ENCODE measurements at places on chromosomes 1 and 21.

GRCh38 chr21:16837721-16838120 is 675.1 kb upstream of the CXADR start:
- no peak for DNase-seq

DNA sequence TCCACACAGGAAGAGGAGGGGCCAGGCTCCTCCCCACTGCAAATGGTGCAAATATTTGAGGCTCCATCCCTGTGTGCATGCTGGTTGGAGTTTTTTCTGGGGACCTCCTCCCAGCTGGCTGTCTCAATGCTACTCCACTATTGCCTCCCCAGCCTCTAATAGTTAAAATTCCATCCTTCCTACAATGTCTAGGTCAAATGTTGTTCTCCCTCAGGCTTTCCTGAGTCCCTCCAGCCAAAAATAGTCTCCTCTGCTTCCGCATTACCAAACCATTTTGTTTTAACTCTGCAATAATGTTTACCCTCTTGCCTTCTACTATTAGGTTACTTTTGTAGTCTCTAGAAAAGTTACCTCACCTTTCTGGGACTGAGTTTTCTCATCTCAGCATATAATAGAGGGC is 29.6 kb upstream of the FMO1 start:
- no peak for DNase-seq

GRCh38 chr1:236880209-236880608 is 85.1 kb downstream of the MTR start:
- no peak for DNase-seq

GRCh38 chr1:175797576-175797975 is 54.2 kb upstream of the TNR start:
- no peak for DNase-seq

DNA sequence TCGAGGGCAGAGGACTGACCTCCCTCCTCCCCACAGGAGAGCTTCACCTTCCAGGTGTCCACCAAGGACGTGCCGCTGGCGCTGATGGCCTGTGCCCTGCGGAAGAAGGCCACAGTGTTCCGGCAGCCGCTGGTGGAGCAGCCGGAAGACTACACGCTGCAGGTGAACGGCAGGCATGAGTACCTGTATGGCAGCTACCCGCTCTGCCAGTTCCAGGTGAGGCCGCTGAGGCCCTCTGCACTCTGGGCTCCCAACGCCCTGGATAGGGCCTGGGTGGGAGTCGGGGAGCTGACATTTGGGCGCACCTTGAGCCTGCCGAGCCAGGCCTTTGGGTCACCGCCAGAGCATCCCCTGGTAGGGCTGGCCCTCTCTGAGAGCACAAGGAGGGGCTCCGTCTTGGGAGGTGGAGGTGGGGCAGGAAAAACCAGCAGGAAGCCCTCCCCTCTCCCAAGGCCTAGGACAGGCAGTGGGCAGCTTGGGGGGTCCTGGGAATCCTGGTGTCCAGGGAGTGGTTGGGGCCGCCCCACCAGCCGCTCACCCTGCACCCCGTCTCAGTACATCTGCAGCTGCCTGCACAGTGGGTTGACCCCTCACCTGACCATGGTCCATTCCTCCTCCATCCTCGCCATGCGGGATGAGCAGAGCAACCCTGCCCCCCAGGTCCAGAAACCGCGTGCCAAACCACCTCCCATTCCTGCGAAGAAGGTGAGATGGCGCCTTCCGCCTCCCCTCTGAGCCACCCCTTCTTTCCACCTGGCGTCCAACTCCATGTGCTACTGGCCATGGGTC is 65.1 kb downstream of the PIK3CD start:
- no peak for DNase-seq

DNA sequence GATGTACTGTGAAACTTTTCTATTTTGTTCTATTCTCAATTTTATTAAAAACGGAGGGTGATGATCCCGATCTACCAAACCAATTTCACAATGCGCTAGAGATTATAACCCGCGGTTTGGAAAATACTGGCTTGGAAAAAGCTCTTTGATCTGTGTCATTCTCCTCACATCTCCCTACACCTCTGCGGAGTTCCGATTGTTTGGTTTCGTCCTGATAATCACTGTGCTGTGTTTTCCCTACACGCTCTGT is 536 bp upstream of the ABCD3 start:
- no peak for DNase-seq

GRCh38 chr1:18936814-18937481 is 19.5 kb downstream of the IFFO2 start:
- peak; percentile 17 for DNase-seq

GRCh38 chr1:42680921-42681683 is 1.1 kb upstream of the YBX1 start:
- DNase-seq = no peak

GRCh38 chr1:202564958-202565495 is 145.2 kb downstream of the SYT2 start:
- DNase-seq = no peak

DNA sequence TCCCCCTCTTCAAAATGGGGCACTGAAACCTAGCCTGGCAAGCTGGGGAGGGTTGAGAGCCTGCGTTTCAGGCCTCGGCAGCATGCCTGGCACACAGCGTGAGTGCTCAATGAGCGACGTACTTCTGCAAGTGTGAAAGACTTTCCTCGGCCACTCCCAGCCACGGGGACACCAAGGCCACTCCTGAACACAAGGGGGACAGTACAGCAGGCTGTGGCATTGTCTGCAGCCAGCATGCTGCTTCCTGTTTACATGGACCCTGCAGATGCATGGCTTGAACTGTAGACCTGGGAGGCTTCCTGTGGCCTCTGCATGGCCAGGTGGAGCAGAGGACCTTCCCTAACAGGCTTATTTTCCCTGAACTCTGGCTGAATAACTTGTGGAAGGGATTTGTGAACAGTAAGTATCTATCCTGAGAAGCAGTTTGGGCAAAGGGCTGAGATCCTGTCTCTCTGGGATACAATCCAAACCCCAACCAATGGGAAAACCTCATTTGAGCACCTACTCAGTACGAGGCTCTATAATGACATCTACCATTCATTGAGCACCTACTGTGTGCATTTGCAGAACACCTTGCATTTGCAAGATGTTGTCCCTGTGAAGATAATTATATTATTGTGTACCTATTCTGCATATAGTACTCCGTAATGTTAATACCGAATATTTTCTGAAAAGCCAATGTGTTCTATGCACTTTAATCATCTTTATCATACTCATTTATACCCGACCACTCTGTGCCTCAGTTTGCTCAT is 9.9 kb upstream of the HSPG2 start:
- no peak for DNase-seq

DNA sequence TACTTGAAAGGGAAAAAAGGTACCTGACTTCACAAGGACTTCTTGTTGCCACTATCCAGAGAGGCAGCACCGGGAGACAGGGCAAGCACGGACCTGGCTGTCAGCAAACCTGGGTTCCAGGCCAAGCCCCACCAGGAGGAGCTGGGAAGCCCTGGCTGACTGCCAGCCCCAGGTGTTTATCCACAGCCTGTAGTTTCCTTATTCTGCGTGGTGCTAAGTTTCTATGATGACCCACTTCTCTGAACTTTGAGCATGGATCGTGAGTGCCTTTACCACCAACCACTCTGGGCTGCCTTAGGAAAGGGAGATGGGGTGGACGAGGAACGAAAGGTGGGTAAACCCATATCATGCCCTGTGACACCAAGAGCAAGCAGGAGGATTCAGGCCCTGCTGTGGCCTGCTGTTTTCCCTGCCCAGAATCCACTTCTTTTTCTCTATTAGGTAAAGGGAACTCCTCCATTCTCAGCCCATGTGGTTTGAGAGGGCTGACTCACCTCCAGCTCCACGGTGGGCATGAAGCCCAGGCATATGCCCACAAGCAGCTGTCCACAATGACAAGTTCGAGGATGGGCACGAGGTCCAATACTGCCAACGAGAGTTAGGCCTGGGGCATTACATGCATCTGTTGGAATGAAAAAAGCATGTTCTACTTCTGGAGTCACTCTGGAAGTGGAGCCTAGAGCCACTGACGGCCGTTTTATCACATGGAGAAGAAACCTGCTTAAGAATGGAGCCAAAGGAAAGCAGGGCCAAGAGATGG is 20.3 kb downstream of the TSPAN2 start:
- no peak for DNase-seq

DNA sequence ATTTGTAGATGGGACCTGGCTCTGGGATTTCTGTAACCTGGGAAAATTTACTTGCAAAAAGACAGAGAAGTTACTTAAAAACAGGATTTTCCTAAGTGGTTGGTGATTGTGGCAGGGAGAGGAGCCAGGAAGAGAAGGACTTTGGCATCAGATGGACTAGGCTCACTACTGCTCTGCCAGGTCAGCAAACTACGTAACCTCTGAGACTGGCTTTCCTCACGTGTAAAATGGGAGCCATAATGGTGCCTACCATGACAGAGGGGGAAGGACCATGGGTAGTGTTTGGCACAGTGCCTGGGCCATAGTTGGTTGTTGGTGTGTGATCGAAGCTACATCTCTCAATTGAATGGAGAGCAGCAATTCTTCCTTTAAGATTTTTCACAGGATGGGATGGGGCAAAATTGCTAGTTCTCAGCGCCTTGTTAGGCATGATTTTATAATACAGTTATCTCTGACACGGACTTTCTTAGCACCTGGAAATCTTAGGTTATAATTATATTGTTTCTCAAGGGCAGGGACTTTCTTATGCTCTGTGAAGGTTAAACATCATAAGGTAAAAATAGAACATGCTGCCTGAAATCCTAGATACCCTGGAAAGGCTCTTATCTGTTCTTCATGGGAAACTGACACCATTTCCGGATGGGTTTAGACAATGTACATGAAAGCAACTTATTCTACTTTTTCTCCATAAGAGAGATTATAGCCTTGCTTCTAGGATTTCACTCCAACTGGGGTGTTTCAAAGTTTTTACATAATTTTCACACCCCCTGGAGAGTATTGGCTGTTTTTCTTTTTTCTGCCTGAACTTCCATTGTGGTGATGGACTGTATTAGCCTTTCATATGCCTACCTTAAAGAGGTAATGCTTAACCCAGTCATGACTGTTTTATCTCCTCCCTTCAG is 10.9 kb downstream of the ROR1 start:
- no peak for DNase-seq

- DNase-seq = no peak
Measured at GRCh38 chr1:158153746-158154444, 26.8 kb upstream of the CD1D start.

GRCh38 chr1:164564378-164564777 is 5.4 kb downstream of the PBX1 start:
- DNase-seq = no peak

GRCh38 chr1:228478326-228478725 is 8.9 kb upstream of the RNF187 start:
- DNase-seq = no peak

DNA sequence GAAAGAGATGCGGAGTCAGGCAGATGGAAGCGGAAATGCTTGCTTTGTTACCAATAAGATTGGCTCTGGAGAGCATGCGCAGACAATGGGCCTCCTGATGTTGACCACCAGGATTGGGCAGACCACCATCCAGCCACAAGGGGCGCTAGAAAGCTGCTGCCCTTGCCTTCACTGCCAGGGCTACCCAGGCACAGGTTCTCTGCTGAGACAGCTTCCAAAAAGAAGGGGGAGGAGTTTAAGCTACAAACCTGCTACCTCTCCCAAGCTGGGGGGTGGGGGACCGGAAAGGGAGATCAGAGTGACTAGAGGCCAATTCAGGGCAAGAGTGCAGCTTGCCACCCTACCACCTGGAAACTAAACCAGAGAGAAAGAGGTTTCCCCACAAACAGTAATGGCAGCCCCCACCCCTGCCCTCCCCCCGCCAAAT is 369.7 kb downstream of the RRAGC start:
- peak; percentile 46 for DNase-seq

DNA sequence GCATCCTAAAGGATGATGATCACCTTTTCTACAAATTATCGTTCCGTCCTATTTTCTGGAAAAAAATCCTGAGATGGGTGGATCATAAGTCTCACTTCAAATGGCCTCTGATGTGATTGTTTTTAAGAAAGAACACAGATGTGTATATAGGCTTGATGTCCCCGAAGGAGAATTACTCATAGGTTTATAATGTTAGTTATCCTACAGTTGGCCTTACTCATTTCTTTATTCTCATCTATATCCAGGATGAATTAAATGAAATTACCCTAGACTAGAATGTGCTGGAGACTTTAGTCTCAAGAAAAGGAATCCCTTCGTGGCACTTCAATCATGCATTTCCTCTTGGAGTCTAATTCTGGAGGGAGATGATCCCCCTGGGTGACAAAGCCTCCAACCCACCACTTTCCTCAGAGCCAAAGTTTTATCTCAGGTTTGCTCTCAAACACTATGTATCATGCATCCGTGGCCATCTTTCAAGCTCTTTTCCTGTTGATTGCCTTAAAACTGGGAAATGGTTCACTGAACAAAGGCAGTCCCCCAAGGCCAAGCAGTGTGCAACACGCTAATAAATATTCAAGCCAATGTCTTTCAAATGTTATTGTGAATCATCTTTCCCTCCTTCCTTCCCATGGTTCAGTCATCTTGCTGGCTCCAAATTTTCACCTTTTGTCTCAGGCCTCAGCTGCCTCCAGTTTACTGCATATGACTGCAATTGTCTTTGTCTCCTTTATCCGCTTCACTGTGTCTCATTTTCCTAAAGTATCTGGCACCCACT is 32.5 kb upstream of the SMYD2 start:
- no peak for DNase-seq

DNA sequence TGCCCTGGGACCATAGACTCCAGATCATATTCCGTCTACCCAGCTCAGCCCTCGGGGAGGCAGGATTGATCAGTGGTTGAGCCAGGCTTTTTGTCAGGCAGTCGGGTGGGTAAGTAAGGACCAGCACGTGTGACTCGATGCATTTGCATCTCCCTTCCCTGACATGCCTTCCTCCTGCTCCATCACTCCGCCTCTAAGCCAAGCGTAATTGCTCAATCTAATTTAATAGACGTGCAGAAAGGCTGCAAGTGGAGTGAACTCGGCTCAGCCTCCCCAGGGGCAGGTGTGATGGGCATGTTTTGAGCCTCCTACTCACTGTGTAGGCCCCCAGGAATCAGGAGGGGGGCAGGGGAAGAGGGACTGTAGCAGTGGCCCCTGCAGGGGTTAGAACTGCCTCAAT is 34.6 kb upstream of the GRIK3 start:
- no peak for DNase-seq
